Choroid plexus epithelial cell (primary cell): ENCODE measurements at places on chromosomes 16 and 17.

GRCh38 chr17:82247182-82247823 lies 18.5 kb downstream of the SLC16A3 start:
- DNase-seq = no peak

DNA sequence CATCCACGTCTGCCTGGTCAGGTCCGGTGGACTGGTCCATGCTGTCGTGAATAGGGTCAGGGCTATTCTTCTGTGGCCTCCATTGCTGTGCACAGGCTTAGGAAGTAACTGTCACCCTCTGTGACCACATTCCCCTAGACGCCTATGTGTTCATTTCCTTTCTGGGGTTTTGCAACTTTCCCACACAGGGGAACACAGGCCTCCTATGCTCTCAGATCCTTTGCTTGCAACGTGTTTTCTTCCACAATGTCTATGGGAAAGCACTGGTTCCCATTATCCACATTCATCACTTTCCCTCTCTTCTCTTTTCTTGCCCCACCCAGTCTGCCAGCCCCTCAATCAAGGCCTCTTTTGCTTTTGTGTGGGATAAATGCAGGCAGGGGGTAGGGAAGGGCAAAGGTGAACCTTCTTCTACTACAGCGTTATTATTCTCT lies 43.2 kb upstream of the DNAJA2 start:
- DNase-seq = no peak

- no peak for DNase-seq
Observed at GRCh38 chr16:1530349-1530882, 3.0 kb upstream of the TMEM204 start.

GRCh38 chr16:47858333-47858982 lies 297.3 kb downstream of the ABCC12 start:
- peak; percentile 21 for DNase-seq

DNA sequence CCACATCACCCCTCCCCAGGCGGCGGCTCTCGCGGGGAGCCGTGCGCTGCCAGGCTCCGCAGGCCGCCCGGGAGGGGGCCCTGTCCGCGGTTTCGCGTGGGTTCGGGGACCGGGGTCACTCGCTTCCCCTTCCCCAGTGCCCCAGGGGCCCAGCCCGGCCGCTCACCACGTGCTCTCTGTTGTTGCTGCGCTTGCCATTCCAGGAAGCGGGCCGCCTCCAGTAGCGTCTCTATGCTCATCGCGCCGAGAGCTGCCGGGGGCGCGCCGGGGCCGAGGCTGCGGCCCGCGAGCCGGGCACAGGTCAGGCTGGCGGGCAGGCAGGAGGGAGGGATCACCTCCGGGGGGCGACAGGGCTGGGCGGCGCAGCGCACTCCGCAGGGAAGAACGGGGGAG lies 390 bp downstream of the MNT start:
- peak; percentile 66 for DNase-seq

GRCh38 chr17:752620-753219 lies 656 bp upstream of the GEMIN4 start:
- DNase-seq = peak; percentile 80

DNA sequence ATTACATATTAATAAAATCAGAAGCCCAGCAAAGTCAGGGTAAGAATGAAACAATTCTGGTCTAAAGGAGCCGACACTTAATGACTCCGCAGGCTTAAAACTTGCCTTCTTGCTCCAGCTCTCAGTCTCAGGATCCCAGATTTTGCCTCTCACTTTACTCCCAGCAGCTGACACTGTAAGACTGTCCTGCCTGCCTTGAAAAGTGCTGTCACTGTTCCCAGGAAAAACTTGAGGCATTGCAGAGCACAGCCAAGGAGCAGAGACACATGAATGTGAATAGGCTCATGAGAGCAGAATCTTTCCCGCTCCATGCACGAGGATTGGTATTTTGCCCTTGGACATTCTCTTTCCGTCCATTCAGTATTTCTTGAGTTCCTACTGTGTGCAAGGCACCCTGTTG lies 457.6 kb upstream of the ZFHX3 start:
- DNase-seq = no peak

DNA sequence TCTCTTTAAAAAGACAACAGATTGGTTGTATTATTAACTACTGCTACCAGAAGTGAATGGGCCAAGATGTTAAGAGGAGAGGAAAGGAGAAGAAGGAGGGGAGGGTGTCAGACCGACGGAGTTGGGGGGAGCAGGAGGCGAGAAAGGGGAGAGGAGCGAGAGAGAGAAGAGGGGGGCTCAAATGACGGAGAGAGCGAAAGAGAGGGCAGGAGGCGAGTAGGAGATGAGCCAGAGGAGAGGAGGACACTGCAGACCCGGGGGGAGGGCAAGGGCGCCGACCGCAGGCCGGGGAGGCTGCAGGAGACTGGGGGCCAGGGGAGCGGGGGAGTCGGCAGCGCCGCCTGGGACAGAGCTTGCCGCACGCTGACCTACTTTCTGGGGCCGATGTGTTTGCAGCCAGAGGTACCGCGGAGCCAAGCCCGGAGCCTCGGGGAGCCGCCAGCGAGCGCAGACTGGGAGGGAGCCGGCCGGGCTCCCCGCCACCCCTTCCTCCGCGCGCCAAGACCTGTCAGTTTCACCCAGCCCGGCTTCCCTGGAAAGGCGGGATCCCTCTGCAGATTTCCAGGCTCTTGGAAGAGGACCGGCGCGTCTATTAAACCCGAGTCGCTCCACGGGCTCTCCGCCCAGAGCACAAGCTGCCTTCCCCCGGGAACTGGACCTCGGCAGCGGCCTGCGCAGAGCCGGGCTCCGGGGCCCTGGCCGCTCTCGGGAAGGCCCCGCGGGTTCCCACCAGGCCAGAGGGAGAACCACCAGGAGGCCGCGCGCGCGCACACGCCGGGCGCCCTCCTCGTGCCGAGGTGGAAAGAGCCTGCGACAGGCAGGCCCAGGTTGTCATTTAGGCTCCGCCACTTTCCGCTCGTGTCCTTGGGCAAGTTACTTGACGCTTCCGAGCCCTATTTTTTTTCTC lies 74.6 kb downstream of the CMC2 start:
- peak; percentile 74 for DNase-seq
